ENCODE measurements at places on chromosomes 16 and 17. TPM values are rescaled to one million over a fixed set of nuclear protein-coding genes. Genes with fewer than 3 reads are reported as not detected.
A peak's percentile ranks its signal among the peaks of the same experiment; 100 is the strongest.

DNA sequence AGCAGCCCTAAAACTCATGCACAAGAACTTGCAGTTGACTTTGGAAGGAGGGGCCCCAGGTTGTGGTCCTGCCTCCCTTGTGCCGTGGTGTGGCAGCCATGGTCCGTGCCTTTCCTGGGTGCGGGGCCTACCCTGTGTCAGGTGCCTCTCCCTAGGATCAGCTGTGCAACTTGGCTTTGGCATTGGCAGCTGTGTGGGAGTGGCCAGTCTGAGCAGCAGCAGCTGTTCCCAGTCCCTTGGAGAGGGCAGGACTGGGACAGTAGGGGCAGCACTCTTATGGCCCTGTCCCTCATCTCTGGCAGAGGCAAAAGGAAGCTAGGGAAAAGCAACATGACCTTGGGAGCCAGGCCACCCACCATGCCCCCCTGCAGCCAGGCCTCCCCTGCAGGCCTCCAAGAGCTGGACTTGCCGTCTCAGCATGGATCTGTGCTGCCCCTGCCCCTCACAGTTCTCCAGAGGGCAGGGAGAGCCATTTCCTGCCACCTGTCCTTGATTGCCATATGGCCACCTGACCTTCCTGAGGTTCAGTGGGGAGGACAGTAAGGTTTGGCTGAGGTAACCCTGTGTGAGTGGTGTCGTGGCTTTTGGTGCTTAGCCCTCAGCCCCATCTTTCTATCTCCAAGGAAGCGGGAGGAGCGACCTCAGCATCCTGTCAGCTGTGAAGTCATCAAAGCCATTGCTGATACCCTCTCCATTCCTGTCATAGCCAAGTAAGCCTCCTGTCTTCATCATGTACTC is 15.5 kb upstream of the NFATC3 start:
- DNase-seq = peak; percentile 64

The TMEM92 gene
- not detected for total RNA-seq

The KRT28 gene
- total RNA-seq = not detected

The MT4 gene
- total RNA-seq = not detected

The SHBG gene
- total RNA-seq = 0.54 TPM

The ANKRD40CL gene
- not detected for total RNA-seq

The CD300H gene
- total RNA-seq = not detected

- DNase-seq = no peak
Observed at GRCh38 chr17:44318077-44318892, 6.3 kb downstream of the SLC25A39 start.

- no peak for DNase-seq
Observed at GRCh38 chr16:66605979-66606751, 1.7 kb downstream of the CMTM3 start.

The PERCC1 gene
- 0.32 TPM for total RNA-seq

DNA sequence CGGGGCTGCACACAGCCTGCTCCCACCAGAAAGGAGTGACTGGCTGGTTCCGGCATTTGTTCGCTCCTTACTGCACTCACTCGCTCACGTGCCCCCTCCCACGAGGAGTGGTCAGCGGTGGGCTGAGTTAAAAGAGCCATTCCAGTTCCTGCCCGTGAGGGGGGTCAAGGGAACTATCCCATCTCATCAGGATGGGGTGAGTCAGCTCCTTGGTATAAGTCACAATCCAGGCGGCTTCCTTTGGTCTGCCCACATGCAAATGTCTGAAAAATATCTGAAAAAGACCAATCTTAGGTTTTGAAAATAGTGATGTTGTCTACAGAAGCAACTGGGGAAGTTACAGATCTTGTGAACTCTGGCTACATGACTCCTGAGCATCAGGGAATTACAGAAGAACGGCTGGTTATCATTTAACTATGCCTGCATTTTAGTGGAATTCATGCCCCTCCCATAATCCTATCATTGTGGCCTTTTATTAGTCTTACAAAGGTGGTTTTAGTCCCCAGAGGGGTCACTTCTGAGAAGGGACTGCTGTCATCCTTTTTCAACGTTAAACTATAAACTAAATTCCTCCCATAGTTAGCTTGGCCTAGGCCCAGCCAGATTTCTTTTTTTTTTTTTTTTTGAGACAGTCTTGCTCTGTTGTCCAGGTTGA is 9.8 kb upstream of the TNFSF12 start:
- DNase-seq = no peak

GRCh38 chr16:31487720-31488467 is 5.0 kb downstream of the SLC5A2 start:
- DNase-seq = peak; percentile 72

DNA sequence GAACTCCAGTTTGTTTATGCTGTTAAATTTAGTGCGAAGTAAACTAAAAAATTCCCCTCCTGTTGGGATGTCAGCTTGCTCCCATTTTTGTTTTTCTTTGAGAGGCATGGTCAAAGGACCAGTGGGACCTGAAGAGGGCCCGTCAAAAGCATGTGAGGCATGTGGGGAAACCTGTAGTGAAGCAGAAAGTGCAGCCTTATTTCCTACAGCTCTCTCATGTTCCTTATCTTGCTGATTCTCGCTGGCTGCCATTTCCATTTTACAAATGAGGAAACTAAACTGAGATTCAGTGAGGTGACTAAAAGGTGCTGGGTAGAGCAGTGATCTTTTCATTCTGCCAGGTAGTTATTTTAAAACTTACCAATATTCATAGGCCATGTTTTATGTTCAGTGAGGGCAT is 27.1 kb downstream of the EPN2 start:
- no peak for DNase-seq

The STX8 gene
- total RNA-seq = 62.8 TPM

GRCh38 chr17:33438139-33438538 is 145.0 kb upstream of the ASIC2 start:
- no peak for DNase-seq

GRCh38 chr17:59669411-59669810 is 37.8 kb downstream of the PTRH2 start:
- no peak for DNase-seq

DNA sequence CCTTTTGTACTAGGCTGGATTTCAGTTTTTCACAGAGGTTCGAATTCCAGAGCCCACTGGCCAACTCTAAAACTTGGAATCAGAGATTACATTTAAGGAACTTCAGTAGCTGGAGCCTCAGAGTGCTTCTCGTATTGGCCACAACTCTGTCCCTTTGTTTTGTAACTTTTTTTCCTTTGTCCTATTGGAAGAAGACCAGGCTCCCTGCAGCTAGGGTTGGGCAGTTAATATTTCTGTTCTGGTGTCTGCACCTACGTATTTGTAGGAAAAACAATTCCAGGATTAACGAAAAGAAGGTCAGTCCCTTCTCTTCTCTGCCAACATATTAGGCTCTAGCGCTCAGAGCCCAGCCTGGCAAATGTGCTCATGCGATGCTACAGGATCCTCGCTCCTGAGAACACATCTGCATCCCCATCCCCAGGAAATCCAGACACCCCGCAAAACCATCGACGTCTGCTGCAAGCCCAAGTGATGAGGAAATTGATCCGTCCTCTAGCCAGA is 1.9 kb downstream of the CDH11 start:
- peak; percentile 38 for DNase-seq

- DNase-seq = no peak
Observed at GRCh38 chr16:75502916-75503605, 7.8 kb upstream of the CHST6 start.

DNA sequence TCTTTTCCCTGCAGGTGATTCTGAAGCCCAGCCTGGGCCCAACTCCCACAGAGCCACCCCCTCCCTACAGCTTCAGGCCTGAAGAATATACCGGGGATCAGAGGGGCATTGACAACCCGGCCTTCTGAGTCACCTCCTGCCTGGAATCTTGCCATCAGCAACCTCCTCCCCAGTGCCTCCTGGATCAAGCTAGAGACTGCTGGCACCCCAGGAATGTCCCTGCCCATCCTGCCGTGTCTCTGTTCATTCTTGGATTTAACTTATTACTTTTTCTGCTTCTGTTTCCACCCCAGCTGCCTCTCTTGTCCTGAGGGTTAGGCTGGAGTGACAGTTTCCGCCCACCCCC is 4.9 kb downstream of the TMEM92 start:
- no peak for DNase-seq

The MT1A gene
- total RNA-seq = 2.3 TPM

The FNDC8 gene
- total RNA-seq = not detected

The KRT17 gene
- not detected for total RNA-seq

GRCh38 chr16:626787-627453 is 3.9 kb upstream of the WFIKKN1 start:
- DNase-seq = no peak

DNA sequence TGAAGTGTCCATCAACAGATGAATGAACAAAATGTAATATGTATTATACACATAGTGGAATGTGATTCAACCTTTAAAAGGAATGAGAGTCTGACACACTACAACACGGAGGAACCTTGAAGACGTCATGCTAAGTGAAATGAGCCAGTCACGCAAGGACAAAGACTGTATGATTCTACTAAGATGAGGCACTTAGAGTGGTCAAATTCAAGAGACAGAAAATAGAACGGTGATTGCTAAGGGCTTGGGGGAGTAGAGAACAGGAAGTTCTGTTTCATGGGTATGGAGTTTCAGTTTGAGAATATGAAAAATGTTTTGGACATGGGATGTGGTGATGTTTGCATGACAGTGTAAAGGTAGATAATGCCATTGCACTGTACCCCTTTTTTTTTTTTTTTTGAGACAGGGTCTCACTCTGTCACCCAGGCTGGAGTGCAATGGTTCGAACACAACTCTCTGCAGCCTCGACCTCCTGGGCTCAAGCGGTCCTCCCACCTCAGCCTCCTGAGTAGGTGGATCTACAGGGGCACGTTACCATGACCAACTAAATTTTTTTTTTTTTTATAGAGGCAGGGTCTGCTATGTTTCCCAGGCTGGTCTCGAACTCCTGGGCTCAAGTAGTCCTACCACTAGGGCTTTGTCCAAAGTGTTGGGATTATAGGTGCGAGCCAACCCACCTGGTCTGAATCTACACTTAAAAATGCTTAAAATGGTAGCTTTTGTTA is 2.9 kb upstream of the CCDC102A start:
- DNase-seq = no peak

The MYH2 gene
- total RNA-seq = not detected

DNA sequence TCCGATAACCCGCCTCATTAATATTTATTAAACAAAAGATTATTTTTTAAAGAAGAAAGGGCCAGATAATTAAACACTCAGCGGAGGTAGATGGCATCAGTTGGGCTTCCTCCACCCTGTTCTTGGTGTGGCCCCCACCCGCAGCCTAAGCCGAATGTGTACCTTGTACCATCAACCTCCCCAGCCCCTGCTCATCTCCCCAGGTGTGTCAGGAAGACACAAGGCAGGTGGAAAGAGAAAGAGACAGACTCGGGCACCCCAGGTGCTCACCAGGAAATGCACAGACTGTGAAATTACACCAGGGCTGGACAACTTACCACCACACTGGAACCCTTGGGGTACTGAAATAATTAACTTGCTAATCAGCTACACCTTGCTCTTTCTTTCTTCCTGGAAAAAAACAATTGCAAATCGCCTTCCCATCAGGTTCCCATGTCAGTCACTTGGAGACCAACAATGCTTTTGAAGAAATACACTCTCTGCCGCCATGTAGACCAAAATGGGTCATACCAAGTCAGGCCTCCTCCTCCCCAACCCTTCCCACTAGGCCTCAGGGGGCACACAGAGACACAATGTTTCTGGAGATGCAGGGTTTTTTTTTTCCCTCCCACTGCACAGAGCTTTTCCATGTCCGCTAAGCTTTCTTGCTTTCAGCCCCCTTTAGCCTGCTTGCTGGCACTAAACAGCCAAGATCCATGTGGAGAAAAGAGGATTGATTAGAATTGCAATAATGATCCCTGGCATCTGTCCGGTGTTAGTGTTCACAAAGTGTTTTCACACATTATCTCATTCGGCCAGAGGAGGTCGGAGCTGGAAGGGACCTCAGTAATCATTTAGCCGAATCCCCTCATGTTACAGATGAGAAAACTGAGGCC is 8.6 kb upstream of the LHX1 start:
- DNase-seq = no peak

DNA sequence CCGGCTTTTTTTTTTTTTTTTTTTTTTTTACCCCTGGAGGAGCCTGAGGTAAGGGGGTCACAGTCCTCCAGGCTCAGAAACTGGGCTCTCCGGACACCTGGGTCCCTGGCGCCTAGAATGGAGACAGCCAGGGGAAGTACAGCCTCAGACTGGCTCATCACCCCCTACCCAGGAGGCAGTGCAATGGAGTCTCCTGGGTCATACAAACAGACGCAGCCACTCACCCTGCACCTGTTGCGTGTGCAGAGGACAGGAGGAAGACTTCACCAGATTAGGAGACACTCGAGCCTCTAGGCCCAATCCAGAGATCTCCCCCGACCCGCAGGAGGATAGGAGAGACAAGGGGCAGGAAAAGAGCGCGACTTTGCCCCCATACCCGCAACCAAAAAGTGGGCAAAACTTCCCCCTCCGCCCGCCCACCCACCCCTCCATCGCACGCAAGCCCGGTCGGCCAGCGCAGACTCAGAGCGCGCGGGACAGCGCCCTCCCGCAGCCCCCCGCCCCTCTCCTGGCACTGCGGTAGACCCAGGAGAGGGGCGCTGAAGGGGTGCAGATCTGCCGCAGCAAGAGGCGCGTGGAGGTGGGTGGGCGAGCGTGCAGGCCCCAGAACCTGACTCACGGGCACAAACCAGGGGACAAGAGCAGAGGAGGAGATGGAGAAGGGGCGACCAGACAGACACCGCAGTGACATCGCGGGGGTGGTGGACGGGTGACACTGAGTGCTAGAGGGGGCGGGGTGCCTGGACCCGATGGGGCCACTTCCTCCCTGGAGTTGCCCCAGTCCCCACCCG is 900 bp downstream of the HAP1 start:
- DNase-seq = no peak

- DNase-seq = no peak
Observed at GRCh38 chr16:797120-797420, 3.5 kb downstream of the GNG13 start.

GRCh38 chr17:28738680-28739384 is 5.0 kb upstream of the TRAF4 start:
- DNase-seq = peak; percentile 3

- DNase-seq = peak; percentile 55
Observed at GRCh38 chr17:62696726-62697490, 69.4 kb downstream of the MRC2 start.

DNA sequence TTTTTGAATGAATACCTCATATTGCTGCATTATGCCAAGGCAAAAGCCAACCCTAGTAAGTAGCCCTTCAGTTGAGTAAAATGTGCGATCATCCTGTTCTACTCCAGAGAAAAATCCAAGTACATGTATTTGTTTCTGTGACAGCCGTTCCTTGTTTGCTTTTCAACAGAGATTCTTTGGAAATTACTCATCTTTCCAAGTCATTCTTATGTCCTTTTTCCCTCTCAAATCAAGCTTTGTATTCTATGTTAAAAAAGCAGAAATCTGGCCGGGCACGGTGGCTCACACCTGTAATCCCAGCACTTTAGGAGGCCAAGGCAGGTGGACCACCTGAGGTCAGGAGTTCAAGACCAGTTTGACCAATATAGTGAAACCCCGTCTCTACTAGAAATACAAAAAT is 112.9 kb upstream of the HAS3 start:
- DNase-seq = no peak

DNA sequence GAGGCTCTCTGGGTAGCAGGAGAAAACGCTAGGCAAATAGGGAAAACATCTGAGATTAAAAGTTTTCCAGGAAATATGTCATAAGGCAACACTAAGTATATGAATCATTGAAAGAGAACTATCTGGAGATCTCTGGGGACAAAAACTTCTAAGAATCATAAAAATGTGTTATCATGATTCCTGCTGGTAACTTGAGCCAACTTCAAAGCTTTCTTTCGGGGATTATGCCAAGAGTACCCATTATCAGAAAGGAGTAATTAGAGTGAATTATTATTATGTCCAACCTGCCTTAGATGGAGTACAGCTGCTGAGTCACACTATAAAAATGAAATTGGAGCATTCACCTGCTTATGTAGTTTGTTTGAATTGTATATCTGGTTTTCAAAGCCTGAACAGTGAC is 488.5 kb upstream of the SOX9 start:
- no peak for DNase-seq

GRCh38 chr17:68603656-68604055 is 2.5 kb upstream of the FAM20A start:
- no peak for DNase-seq

Measured in Right ventricle myocardium superior (tissue), 1 donor.